H9 (cell line): ENCODE measurements at places on chromosomes 13 and 19. TPM values are rescaled to one million over a fixed set of nuclear protein-coding genes. Genes with fewer than 3 reads are reported as not detected.
A peak's percentile ranks its signal among the peaks of the same experiment; 100 is the strongest.

RUBCNL gene
- 0.94 and 1.4 TPM in 2 replicates for total RNA-seq

ZNF600 gene
- 8.0 and 9.3 TPM in 2 replicates for total RNA-seq

ZNF554 gene
- total RNA-seq, result 5.9 and 6.6 TPM in 2 replicates

MPV17L2 gene
- total RNA-seq, result 22.4 and 26.4 TPM in 2 replicates

GRCh38 chr19:1489463-1490310 is 463 bp downstream of the PCSK4 start:
- no peak for DNase-seq

DNA sequence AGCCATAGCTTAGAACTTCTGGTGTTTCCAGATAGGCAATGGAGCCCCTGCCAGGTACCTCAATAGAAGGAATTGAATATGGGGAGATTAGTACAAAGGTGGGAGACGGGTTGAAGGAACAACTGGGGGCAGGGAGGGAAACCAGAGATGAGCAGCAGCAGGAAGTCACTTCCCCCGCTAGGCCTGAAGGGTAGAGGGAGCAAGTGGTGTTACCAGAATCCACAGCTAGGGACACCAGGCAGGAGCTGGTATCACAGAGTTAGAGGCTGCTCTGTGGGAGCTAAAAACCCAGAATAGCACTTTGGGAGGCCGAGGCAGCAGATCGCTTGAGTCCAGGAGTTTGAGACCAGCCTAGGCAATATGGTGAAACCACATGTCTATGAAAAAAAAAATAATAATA is 15.3 kb upstream of the HNRNPUL1 start:
- DNase-seq, result no peak

- peak; percentile 84 for DNase-seq
These were observed 43.8 kb downstream of the ZNRF4 start for GRCh38 chr19:5498830-5499550.

DNA sequence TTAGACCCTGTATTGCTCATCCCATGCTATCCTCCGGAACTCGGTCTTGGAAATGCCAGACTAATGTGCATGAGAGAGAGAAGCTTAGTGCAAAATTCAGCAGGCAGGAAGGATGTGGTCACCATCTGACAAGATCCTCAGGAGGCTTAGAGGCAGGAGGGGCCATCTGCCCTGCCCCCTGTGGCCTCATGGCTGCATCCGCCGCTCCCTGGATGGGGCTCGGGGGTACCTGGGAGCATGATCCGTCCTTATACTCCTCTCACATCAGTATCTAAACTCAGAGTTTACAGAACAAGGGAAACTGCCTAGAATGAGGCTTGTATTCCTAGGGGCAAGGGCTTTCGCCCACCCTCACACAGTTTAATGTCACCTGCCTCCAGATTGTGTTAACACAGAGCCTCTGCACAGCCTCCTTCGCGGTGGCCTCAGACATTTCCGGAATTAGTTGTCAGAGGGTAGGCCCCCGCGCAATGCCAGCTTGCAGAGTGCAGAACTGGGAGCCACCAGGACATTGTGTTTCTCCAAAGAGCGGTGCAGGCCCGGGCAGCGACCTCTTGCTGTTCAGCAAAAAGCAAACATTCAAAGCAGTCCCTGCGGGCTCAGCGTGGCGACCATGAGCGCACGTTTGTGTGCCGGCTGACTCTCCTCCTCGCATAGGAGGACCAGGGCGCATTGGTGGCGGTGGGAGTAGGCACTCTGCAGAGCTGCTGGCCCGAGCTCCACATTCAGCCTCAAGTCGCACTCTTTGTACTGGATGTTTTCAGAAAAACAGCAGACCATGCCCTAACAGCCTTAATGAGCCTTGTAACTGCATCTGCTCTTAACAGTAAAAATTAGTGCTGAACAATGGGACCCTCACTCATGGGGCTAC is 39.1 kb downstream of the GPR12 start:
- no peak for DNase-seq

GRCh38 chr19:27794494-27795042 is 1418.4 kb downstream of the UQCRFS1 start:
- DNase-seq, result peak; percentile 59
